ENCODE measurements at places on chromosomes 7 and 10.

GRCh38 chr7:88402529-88402928 is 95.8 kb upstream of the STEAP4 start:
- no peak for DNase-seq

DNA sequence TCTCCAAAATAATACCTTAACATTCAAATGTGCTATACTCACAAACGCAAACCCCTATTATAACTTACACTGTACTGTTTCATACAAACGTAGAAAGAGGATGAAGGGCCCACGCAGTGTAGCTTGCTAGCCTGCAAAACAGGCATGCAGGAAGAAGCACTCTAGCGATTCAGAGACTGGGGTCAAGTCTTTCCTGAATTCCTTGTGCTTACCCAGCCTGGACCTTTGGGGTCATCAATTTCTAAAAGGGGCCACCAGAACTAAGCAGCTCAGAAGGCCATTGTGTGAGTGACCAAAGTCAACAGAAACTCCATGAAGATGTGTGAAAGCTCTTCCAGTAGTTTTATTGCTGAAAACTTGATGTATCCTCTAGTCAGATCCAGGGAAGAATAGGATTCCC is 111.9 kb downstream of the SVIL start:
- no peak for DNase-seq

DNA sequence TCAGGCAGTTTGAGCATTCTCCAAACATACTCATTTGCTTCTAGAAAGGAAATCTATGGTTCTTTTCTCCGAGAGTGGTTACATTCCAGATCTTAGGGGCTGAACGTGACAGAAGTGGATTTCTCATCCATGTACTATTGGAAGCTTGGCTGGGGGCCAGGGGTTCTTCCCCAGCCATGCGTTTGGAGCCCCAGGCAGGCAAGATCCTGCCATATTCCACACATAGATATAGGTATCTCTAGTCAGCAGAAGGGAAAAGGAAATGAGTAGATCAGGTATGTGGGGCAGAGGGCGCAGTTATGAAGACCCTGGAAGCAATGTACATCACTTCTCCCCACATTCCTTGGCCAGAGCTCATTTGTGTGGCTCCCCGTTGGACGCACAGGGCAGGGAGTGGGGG is 299.8 kb downstream of the CCDC3 start:
- DNase-seq: peak; percentile 65

- no peak for DNase-seq
Observed at GRCh38 chr10:112932658-112933057, 17.4 kb upstream of the TCF7L2 start.

- no peak for DNase-seq
Observed at GRCh38 chr10:110492069-110492822, 5.5 kb upstream of the DUSP5 start.

DNA sequence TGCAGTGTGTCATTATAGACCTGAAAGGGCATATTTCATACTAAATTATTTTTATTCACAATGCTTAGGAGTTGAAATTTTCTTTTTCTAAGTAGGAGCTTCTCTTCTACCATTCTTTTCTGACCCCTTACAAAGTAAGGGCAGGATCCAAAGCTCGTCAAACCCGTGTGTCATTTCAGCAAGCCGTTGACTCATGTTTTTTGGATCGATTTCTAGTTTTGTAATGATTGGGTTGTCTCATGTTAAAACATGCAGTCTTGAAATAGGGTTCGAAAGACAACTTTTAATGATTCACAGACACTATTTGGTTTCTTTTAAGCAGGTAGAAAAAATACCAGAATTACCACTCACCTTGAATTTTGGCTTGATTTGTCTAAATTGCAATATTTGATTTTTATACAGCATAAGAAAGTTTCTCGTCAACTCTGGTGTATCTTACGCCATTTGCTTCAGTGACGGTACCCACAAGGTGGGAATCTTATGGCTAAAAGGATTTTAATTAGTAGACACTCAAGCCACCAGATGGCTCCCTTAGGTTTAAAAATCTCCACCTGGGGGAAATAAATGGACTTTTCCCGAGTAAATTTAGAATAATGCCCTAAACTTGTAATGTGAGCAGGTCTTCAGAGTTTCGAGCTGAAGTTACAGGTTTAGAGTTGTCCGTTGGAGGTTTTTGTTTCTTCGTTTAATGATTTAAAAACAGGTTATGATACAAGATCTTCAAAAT is 283.4 kb downstream of the CCDC3 start:
- no peak for DNase-seq
